ENCODE measurements at places on chromosomes 7 and 10. TPM values are rescaled to one million over a fixed set of nuclear protein-coding genes. Genes with fewer than 3 reads are reported as not detected.

PON3 gene
- 2.5 TPM for total RNA-seq

SPDYE3 gene
- total RNA-seq, result not detected

SMKR1 gene
- not detected for total RNA-seq

C10orf95 gene
- total RNA-seq, result not detected

VWDE gene
- total RNA-seq, result not detected

TMEM196 gene
- total RNA-seq, result not detected

NUDT1 gene
- 25.3 TPM for total RNA-seq

HPS6 gene
- 27.9 TPM for total RNA-seq

All from subcutaneous adipose tissue (tissue), 4 donors.